ENCODE measurements at places on chromosomes 7 and 10.

- no peak for DNase-seq
Measured at GRCh38 chr10:22597138-22597537, 117.2 kb downstream of the PIP4K2A start.

DNA sequence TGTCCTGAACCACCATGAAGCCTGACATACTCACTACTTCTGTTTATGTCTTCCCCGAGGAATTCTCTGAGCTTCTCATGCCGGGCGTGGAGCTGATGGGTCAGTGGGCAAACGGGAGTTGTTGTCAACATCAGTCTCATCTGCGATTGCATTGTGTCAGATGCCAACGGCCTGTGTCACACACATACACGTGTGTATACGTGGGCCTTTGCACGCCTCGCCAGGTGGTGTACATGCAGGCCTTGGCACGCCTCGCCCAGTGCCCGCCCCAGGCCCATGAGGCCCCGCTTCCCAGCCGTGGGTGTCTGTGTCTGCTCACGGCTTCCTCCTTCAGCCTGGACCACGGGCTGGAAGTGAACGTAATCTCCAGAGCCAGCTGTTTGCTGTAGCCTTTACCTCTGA is 7.5 kb upstream of the CSGALNACT2 start:
- DNase-seq: no peak

DNA sequence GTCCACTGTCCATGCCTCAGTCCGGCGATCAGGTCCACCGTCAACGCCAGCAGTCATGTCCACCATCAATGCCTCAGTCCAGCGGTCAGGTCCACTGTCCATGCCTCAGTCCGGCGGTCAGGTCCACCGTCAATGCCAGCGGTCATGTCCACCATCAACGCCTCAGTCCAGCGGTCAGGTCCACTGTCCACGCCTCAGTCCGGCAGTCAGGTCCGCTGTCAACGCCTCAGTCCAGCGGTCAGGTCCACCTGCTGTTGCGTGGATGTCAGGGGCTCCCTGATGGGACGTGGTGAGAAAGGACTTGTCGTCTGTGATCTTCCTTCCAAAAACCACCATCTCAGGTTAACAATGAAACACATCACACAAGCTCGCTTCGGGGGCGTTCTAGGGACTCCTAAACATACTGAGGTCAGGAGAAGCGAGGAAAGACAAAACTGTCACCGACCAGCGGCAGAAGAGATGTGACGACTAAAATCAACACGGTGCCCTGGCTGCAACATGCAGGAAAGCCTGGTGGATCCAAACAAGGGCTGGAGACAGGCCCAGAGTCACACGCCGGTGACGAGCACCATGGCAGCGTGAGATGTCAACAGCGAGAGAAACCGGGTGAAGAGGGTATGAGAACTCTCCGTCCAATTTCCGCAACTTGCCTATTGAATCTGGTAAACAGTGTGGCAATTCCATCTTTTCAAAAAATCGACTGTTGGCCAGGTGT is 264.2 kb downstream of the MAD1L1 start:
- DNase-seq: no peak

DNA sequence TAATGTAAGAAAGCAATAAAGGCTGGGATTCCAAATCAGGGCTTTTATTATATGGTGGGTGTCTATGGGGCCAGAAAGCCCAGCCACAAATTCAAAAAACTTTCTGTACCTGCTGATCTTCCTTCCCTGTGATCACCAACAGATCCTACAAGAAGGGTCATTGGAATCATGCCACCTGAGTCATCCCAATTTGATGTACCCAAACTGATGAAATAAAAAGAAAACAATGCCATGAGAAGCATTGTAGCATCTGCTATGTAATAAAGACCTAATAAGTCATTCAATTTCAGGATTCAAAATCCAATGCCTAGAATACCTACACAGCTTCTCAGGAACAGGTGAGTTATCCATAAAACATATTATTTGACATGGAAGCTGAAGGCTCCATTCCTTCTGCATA is 228.8 kb downstream of the DKK1 start:
- DNase-seq: no peak

DNA sequence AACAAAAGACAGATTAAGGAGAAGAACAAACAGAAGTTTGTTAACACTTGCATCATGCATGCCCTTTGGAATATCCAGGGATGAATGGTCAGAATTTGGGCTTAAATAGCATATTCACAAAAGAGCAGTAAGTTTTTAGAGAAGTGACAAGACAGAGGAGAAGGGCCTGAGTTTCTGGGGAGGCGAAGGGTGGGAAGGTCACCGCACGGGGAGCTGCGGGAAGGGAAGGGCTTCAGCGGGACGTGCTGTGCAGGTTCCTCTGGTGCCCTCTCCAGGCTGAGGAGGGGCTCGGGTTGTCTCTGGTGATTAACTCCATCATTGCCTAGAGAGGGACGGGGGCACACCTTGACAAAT is 10.4 kb upstream of the ZNF22 start:
- DNase-seq: peak; percentile 6

DNA sequence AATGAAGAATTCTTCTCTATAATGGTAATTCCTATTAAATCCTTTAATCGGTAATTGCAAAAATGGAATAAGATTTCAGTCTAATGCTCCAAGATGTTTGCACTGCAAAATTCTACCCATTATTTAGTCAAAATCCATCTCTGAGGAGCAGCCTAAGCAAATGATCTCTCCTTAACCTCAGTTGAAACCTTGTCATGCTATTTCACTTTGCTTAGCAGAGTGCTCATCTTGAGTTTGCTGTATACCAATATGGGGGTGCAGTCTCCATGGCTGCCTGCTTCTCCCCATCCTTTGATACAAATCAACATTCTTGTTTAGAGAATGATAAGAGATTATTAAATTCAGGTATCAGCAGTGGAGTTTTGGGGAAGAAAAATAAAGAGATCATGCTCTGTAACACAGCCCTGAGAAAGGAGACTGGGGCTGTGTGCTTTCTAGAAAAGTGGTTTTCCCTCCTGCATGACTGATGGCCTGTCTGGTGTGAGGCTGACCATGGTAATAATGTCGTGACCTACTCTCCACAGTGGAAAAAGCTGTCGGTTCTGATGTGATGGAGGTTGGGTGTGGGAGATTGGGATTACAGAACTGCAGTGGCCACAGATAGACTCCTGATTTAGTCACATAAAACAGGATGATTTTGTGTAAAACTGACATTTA is 982.1 kb downstream of the NRG3 start:
- no peak for DNase-seq

GRCh38 chr7:47035522-47035921 is 546.4 kb downstream of the TNS3 start:
- no peak for DNase-seq

DNA sequence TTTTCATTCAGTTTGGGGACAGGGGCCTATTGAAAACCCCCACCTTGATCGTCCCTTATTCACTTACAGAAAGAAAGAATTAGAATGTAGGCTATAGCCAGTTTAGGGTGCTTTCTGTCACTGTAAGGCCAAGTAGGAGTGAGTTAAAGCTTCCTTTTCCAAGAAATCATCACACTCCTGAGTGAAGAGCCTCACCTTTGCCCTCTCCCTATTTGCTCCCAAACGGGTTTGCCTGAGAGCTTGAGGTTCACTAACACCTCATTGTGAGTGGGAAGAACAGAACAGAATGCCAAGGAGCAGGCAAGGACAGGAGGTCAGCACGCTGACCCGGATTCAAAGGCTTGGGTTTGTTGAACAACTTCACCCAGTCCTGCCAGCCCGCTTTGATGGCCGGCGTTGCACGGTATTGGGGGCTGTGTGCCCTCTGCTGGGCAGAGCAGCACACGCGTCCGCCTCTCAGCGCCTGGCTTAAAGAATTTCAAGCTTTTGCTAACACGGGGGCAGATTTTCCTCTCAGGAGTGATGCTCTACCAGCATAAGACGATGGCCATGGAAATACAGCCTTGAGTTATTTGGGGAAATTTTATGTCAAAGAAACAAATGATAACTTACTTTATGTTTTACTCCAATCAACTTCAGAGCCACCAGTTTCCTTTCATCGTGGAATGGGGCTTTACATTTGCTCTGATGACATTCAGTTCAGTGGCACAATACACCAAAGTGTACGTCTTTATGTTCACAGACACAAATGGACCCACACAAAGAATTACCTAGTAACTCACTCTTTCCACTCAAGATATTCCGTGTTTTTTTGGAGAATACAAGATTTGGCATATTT is 470.0 kb downstream of the SUGCT start:
- DNase-seq: peak; percentile 44

GRCh38 chr7:150978126-150978789 is at the start of gene KCNH2:
Gene KCNH2, minus strand, starts transcription at chr7:150978321. Its CDS starts 408 bp downstream, at chr7:150977913.
- DNase-seq: peak; percentile 85

DNA sequence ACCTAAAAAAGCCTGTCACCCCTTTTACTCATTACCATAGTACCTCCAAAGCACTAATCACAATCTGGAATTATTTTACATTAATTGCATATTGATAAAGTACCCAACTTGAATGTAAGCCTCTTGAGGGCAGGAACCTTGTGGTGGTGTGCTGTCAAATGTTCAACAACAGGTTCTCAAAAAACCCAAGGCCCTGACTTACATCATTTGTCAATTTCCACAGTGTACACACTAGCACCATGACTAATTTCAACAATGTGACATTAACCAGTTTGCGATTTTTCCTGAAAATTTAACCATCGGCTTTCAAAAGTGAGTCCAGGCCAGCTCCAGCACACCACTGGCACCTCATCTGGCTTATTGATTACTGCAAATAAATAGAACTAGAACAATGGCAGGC is 87.5 kb downstream of the SVOPL start:
- no peak for DNase-seq

DNA sequence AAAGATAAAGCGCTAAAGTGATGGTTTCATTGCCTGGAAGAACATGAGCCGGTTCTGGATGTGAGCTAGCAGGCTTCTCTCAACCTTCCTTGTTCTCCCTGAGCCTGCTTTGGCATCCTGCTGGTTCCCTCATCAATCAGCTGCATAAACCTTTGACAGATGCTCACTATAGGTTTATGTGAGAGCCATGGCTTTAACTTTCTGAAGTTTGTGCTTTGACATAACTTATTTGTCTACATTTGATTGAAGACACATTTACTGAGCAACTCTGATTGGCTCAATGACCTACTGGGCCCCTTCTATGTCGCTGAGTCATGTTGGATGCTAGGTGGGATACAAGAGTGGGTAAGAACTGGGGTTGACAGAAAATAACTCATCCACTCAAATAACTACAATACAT is 192.0 kb downstream of the ADAM12 start:
- DNase-seq: no peak

DNA sequence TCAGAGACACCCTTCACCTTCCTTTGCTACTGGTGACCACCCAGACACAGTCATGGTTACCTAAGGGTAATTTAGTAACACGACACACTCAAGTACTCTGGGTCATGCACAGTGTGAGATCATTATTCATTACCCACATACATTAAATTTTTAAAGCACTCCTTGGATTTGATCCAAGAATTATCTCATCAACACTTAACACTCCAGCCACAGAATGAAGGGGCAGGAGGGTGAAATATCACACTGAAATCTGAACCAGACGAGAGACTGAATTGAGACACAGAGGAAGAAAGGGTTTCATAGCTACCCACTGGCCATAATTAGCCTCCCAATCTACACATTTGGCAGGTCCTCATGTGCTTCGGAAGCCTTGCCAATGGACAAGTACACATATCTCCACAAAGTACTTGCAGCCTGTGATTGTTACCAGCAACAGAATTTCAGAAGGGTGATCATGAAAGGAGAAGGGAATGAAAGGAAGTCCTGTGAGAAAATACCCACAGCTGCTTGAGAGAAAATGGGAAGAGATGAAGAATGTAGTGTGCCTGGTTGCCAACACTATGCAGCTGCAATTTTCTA is 189.3 kb downstream of the POLR1F start:
- DNase-seq: peak; percentile 58

- DNase-seq: no peak
Measured at GRCh38 chr7:12178317-12178716, 32.8 kb upstream of the TMEM106B start.

GRCh38 chr7:34064519-34065158 is 159.3 kb downstream of the BMPER start:
- DNase-seq: no peak

DNA sequence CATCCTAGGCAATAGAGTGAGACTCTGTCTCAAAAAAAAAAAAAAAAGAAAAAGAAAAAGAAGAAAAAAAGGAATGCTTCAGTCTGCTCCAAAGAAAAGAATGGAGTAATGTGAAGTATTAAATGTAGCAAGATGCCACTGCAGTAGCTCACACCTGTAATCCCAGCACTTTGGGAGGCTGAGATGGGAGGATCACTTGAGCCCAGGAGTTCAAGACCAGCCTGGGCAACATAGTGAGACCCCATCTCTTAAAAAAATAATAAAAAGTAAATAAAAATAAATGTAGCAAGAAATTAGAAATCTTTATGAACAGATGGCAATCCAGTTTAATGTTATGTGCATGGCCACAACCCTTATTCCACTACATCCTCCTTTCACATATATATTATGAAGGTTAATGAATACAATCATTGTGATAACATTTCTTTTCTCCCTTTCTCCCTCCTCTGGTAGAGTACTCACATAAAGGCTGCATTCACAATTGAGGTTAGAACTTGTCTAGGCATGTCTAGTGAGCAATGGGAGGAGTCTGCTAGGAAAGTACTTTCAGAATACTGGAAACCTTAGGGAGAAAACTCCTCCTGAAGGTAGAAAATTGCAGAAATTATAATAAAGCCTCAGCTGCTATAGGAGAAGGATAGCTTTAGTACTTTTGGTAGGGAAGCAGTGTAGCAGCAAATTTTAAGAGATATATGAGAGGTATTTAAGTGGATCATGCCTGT is 20.4 kb downstream of the KLLN start:
- no peak for DNase-seq

DNA sequence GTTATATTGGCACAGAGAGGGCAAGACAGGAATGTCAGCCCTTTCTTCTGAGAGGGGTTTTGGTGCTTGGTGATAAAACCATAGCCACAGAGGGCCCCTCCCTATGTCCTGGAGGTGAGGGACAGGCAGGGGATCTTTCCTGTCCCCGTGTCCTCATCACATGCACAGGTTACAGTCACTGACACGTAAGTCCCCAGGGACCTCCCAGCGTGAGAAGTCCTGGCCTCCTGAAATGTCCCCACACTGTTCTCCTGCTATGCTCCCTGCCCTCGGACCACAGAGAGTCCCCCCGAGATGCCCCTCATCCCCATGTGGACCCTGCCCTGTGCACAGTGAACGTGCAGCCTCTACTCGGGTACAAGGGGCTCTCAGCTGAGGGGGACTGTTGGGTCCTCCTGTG is 260.4 kb downstream of the ZMYND11 start:
- no peak for DNase-seq

DNA sequence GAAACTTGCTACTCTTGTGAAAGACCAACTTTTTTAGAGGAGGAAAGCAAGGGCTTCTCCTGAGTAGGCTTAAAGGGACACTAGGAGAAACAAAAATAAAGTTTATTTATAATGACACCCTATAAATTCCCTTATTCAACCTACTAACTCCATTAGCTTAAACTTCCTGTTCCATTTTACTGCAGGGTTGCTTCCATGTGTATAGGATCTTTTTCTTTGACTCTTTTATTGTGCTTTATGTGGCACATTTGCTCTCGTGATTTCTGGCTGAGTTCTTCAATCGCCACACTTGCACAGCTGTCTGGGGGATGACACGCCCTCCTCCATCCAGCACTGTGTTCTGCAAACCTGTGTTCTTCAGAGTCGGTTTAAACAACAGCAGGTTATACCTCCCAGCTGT is 225.7 kb upstream of the NPVF start:
- DNase-seq: no peak

GRCh38 chr7:7569081-7569527 is 2.4 kb downstream of the MIOS start:
- DNase-seq: no peak

- no peak for DNase-seq
Measured at GRCh38 chr10:112842832-112843360, 107.2 kb upstream of the TCF7L2 start.

- DNase-seq: no peak
Measured at GRCh38 chr10:51773681-51774080, 74.3 kb upstream of the CSTF2T start.

GRCh38 chr7:72266771-72267170 is 145.4 kb downstream of the CALN1 start:
- no peak for DNase-seq
